ENCODE measurements at places on chromosomes 11 and 22. TPM values are rescaled to one million over a fixed set of nuclear protein-coding genes. Genes with fewer than 3 reads are reported as not detected.

- H3K4me1 ChIP-seq = no peaks in the 10 kb centered on the region
- H3K36me3 ChIP-seq = no peaks in the 10 kb centered on the region
- H3K27ac ChIP-seq = no peak overlapping the region
- no peak for DNase-seq
Observed at GRCh38 chr11:34558211-34558610, 44.6 kb upstream of the ELF5 start.

DNA sequence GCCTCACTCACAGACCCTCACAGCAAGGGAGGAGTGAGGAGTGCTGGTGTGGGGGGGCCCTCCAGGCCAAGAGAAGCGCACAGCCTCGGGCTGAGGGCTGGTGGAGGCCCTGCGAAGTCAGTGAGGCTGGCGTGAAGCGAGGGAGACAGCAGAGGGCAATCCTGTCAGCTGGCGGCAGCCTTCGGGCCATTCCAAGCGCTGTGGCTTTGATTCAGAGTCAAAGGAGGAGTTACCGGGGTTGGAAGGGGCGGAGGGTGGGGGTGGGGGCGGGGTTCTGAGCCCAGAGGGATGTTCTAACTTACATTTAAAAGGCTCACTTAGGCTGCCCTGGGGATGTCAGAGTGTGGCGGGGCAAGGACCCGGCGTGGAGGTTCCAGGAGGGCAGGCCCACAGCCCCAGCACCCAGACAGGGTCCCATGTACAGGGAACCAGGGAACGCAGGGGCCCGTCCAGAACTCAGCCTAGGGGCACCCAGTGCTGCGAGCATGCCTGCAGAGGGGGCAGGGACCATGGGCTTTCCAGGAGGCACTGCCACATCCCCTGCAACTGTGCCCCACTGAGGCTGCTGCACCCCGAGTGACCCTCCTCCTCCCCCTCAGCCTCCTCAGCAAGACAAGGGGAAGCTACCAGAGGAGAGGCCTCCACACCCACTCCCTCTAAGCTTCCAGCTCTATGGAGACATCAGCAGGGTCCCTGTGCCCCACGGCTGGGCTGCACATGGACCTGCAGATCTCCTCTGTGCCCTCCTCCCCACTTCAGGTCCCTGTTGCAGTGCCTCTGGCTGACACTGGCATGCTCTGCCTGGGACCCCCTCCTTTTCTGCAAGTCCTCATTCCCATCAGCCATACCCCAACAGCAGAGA, 39.7 kb upstream of the TTLL12 start:
- no peak overlapping the region for H3K27ac ChIP-seq
- DNase-seq = no peak
- H3K4me1 ChIP-seq = no peaks in the 10 kb centered on the region
- no peaks in the 10 kb centered on the region for H3K36me3 ChIP-seq
- H3K4me3 ChIP-seq = no peak overlapping the region

DNA sequence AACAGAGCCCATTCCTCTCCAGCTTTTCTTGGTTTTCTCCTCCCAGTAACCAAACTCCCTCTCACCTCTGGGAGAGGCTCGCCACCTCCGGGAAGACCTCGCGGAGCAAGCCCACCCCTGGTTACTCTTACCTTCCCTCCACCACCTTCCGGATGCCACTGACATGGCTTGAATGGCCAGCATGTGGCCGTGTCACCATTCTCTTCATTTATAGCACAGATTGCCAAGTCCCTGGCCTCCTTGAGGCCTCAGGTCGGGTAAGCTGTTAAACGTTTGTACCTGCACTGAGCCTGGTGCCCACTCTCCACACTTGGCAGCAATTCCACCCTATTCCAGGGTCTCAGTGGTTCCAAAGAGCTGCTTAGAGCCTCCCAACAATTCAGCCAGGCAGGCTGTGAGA, 8.0 kb upstream of the FXYD2 start:
- H3K36me3 ChIP-seq = no peaks in the 10 kb centered on the region
- H3K4me3 ChIP-seq = no peak overlapping the region
- no peak overlapping the region for H3K27ac ChIP-seq
- peaks cover 79% of the 10 kb centered on the region for H3K4me1 ChIP-seq

GRCh38 chr11:130798801-130799200, 117.5 kb downstream of the SNX19 start:
- no peaks in the 10 kb centered on the region for H3K36me3 ChIP-seq
- no peak overlapping the region for H3K27ac ChIP-seq
- no peak overlapping the region for H3K4me3 ChIP-seq
- DNase-seq = no peak

Gene KCNJ4
- polyA plus RNA-seq = not detected

Gene FREY1
- not detected for polyA plus RNA-seq

- H3K4me3 ChIP-seq = no peak overlapping the region
- no peaks in the 10 kb centered on the region for H3K27me3 ChIP-seq
- H3K27ac ChIP-seq = no peak overlapping the region
- no peaks in the 10 kb centered on the region for H3K4me1 ChIP-seq
- H3K36me3 ChIP-seq = no peaks in the 10 kb centered on the region
- DNase-seq = no peak
Observed at GRCh38 chr11:133939558-133939957, 17.2 kb downstream of the IGSF9B start.
